ENCODE measurements at places on chromosomes 7 and 10.

DNA sequence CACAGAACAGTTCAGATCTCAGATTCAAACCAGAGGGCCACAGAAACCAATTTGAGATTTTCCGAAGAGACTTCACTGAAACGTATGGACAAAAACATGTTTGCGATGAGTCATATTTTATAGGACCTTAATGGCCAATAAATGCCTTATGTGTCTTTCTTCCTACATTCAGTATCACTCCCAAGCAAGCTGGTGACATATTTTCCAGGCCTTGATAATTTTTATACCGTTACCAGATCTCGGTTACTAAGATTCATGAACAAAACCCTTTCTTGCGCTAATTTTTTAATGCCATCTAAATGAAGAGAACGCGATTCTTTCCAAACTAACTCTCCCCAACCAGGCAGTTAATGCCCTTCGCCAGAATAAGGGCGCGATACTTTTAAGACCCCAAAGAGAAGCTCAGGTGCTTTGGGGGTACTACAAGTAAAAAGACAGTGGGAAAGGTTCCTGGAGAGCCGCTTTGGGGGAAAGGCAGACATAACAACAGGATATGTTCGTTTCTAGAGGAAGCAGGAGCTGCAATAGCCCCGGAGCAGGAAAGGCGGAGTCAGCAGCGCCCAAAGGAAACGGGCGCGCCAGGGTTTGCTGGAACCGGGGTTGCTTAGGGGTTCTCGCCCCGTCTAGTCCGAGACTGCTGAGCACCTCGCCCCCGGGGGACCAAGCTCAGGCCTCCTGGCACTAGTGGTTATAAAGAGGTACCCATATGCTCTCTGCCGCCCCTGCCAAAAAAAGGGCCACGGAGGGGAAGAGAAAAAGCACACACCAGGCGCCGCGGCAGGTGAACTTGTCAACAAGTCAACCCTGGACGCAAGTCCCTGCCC lies 884 bp downstream of the ICA1 start:
- DNase-seq, result no peak

DNA sequence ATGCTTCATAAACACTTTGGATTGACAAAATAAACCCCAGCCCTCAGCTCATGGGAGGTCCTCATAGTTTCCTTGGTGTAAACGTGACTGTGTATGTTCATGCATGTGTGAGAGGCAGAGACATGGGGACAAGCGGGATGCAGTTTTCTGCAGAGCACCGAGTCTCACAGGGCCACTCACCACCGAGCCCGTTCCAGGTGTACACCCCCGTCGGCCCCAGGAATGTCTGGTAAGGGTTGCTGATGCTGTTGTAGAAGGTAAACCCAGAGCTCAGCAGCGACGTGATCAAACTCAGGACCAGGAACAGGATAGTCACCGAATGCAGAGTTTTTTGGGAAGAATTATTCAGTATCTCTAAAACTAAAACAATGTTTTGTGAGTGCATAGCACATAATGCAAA lies 9.2 kb downstream of the CLRN3 start:
- no peak for DNase-seq

- no peak for DNase-seq
Observed at GRCh38 chr7:16526742-16527540, at the start of gene LRRC72. LRRC72 (plus strand) TSS chr7:16526825; CDS start chr7:16526953, 128 bp downstream.

- DNase-seq, result no peak
Observed at GRCh38 chr10:59843748-59844147, 62.6 kb downstream of the CCDC6 start.

DNA sequence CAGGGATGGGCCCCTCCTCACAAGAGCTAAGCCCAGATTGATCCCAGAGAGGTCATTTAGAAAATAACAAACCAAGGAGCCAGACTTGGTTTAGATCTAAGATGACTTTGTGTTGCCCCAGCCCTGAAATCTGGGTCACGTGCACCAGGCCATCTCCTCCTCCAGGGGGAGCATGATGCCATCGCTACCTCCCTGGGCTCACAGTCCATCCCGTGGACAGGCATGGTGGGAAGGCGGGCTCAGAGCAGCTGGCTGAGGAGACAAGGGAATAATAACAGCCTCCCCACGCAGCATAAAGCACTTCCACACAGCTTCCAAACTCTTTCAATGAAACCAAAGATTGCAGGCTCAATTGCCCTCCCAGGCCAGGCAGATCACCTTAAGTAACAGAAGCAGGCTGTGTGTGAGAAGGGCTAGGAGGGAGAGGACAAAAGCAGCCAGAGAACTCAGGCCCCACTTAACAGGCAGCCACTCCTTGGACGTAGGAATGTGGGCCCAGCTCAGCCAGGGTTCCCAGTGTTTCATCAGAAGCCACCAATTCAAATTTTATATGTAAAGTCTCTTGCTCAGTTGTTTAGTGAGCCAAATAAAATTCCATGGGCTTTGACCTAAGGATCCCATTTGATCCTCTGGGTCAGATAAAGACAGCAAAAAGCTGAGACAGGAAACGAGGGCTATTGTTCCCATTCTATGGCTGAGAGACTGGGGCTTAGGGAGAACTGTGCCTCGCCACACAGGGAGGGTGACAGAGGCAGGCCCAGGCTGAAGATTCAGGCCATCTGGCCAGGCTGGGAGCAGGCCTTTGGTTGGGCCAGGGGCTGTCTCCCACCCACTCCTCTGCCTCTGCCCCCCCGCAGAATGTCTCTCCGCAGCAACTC lies 100.2 kb downstream of the COL13A1 start:
- peak; percentile 11 for DNase-seq
